ENCODE measurements at places on chromosomes 6 and 20.

DNA sequence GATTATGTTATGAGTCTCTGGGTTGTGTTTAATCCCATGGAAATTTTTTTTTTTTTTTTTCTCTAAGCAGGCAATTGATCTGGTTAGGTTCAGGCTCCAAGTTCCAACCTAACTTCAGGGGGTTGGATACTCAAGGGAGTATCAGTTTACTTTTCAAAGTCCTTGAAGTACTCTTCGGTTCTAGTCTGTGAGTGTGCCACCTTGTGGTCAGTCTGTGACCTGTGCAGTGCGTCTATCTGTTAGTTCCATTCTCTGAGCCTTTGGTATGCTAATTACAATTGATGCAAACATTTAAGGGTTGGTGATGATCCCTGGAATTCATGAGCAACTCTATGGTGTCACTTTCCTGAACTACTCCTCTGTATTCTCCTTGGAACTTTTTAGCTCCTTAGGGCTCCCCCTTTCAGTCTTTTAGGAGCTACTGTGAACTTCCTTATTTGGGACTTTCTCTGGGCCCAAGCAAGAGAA lies 342.0 kb downstream of the SOX4 start:
- DNase-seq = no peak

DNA sequence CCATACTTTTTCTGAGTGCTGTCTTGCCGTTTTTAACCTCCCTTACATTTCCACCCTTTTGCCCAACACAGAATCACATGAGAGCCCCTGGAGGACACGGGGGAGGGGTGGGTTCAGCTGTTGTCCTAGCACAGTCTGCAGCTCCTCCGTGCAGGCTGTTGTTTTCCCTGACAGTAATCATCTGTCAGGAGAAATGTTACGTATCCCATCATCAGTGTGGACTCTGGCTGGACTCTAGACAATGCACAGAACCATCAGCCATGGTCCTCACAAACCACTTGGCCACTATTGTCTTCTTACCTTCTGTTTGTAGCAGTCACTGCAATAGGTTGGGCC lies 92.1 kb downstream of the RIN2 start:
- no peak for DNase-seq

GRCh38 chr6:113447088-113447831 lies 409.9 kb upstream of the MARCKS start:
- no peak for DNase-seq

DNA sequence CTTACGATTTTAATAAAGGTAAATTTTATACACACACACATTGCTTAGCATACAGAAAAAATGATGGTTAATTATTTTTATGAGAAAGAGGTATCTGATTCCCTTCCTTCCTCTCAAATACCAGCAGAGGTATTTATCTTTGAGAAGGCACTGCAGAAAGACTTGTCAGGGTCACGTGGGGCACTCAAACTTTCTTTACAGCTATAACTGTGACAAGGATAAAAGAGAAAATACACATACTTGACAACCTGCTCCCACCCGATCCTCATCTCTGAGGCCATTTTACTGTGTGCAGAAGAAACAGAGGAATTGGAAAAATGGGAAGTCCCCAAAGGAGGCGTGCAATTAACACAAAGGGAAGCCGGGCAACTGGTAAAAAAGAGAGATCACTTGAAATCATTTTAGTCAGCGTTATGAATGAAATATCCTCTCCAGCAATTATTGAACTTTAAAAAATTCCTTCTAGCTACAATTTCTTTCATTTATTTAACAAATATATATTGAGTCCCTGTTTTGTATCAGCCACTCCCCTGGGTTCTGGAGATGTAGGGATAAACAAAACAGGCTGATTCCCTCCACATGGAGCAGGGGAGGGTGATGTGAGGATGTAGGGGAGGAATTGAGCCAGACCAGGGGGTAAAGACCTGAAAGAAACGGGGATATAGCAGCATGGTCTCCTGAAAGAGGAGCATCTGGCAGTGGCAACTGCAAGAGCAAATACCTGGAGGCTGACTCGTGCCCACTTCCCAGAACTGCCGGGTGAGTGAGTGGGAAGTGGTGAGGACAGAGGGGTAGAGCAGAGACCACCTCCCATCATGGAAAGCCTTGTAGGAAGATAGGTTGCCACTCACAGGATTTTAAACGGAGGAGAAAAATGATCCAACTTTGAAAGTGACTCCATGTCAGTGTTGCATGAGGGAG lies 510.3 kb downstream of the KIF16B start:
- no peak for DNase-seq

GRCh38 chr6:38192011-38192410 lies 372.5 kb downstream of the ZFAND3 start:
- DNase-seq = no peak

Data from T-cell (primary cell).